Endodermal cell (in vitro differentiated cells): ENCODE measurements at places on chromosomes 16 and 17. TPM values are rescaled to one million over a fixed set of nuclear protein-coding genes. Genes with fewer than 3 reads are reported as not detected.
A peak's percentile ranks its signal among the peaks of the same experiment; 100 is the strongest.

AANAT gene
- total RNA-seq = not detected in 2 replicates

GRCh38 chr17:2075336-2076086 lies 20.6 kb downstream of the HIC1 start:
- DNase-seq = peak; percentile 81

DNA sequence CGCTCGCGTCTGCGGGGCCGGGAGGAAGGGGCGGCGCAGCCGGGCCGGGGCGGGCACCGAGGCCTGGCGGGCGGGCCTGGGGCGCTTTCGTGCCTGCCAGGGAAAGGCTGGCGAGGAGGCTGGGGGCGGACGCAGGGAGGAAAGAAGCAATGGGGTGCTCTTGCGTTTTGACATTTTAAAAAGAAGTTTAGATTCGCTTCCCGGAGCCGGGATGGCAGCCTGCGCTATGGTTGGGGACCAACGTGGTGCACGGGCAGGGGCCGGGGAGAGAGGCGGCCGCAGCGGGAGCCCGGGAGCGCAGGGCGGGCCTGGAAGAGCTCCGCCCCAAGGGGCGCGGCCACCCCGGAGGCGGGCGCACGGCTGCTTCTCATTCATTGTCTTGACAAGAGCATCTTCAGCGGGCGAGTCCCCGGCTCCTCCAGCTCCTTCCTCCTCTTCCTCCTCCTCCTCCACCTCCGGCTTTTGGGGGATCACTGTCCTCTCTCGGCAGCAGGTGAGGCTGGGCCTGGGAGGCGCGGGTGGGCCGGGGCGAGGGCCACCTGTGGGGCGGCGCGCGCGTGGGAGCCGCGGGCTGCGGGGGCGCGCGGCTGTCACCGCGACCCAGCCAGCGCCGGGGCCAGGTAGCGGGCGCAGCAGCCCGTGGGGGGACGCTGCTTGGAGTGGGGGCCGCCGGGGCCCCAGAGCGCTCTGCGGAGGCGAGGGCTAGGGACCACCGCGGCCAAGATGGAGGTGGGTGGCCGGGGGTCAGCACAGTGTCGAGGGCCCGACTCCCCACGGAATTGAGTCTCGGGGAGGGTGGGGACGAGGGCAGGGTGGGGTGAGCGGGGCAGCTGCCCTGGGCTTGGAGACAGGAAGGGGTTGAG lies at the start of gene CORO1A:
TSS of gene CORO1A (plus strand) at position 370 of the 863 bp plus-strand sequence. CDS start 1,608 bp downstream, outside the sequence.
- DNase-seq = peak; percentile 94

GRCh38 chr16:78768226-78768625 lies 668.8 kb downstream of the WWOX start:
- no peak for DNase-seq

- DNase-seq = no peak
Measured at GRCh38 chr17:40073454-40074174, 10.8 kb downstream of the THRA start.

DNA sequence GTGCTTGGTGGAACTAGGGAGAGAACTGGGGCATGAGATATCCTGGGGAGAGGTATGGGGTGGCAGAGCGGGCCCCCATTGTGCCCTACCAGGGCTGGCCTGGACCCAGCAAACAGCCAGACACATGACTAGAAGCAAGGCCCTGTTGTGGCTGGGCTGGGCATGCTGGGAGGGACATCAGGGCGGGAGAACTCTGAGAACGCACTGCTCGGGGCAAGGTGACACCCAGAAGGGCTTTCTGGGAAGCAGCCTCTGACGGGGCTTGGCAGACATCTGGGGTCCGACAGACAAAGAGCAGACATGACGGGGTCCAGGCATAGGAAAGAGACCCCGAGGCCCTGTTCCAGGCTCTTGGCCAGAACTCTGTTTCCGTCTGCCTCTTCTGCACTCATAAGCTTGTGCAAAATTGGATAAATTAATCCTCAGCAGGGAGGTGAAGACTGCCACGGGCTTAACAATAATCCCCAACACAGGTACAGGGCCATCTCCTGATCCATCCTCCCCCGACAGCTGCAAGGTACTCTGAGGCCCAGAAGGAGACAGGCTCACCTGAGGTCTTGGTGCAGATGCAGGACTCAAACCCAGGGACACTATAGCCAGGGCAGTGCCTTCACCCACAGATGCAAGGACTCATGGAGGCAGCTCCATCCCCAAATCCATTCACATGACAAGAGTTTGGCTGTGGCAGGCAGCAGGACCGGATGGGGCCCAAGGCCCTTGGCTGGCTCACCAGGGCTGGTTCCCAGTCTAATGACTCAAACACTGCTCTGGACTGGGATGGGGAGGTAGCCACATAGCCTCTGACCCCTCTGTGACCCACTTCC lies 5.4 kb downstream of the SREBF1 start:
- no peak for DNase-seq

SMPD3 gene
- not detected in 3 replicates for total RNA-seq

DNA sequence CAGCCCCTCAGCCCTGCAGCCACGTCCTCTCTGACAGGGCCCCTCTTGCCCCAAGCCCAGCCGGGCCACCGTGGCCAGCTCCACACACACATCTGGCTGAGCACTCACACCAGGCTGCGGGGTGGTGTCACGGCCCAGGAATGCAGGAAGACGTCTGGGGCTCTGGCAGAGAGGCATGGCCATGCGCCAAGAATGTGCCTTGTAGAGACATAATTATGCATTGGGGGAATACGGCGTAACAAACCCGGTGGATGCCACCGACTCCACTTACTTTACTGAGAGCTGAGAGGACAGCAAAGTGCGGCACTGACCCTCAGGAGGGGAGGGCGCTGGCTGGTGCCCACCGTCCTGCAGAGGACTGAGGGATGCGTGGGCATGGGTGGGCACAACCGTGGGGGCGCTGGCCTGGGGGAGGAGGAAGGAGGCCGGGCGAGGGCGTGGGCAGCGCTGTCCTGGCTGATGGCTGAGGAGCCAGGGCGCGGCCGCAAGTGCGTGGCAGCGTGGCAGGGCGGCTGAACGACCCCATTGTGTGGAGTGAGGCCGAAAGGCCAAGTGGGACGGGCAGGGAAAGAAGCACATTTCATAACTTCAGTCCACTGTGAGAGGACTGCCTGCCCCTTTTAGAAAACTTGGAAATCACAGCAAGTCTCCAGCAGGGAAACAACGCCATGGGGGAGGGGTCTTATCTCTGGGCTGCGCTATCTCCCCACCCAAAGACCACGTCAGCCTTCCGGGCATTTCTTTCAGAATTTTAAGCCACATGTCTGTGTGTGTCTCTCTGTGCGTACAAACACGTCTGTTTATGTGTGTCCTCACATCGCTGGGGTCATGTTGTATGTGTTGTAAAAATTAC lies 30.6 kb downstream of the METRNL start:
- no peak for DNase-seq

DNA sequence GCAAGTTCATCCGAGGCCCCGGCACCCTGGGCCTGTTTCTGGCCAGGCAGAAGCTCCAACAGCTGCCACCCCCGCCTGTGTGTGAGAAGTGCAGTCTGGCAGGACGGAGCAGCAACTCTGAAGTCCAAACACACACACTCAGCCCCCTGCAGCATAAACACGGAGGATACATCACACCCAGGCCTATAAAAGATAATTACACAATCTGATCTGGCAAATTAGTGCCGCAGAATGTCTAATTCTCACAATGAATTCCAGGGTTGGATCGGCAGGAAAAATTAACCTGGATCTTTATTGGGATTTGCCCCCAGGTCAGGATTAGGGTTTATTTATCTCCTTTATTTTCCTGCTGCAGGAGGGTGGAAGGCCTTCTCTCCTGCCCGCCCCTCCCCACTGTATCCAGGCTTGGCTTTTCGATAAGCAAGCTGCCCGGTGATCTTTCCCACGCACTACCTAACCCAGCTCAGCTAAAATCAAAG lies 311.4 kb downstream of the SOX9 start:
- DNase-seq = no peak

DNA sequence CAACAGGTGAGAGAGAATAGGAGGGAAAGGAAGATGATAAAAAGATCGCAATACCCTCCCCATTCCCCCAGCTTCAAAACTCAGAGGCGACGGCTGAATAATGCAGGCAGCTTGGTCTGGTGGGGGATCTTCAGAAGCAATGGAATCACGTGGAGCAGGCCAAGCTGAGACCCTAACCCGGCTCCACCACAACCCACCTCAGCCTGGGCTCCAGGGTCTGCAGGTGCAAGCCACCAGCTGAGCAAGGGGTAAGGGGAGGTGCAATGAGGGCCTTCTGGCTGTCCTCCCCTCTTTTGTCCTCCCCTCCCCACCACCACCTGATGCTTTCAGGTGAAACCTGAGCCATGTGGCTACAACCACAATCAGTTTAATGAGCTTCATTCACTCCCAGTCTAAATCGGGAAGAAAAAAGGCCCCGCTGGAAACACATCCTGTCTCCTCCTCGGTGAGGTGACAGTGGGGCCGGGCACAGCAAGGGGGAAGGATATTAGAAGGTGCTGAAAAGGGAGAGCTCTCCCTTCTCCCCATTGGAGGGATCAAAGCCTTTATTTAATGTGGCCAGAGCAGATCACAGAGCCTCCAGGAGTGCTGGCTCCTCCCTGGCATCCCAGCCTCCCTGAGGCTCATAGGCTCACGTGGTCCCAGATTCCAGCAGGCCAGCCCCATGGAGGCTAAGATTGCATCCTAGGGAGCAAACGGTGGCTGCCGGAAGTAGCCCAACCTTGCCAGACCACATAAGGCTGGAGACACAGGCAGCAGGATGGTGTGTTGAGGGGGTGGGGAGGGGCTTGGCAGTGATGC lies 261.0 kb downstream of the SOX9 start:
- peak; percentile 89 for DNase-seq

DNA sequence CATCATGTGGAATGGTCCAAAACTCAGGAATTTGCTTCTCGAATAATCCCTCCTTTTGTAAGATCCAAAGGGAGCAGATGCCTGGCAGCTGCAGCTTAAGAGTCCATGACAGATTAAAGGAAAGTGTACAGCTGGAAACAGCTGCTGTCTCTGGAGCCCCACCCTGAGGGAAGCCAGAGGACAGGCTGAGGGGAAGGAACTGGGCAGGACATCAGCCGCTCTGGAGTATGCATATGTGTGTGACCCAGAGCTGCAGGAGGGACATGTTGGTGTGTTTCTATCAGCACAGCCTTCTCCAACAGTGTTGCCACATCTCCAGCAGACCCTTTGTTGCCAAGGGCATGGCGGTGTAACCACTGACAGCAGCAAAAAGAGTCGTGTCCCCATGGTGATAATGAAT lies 46.2 kb downstream of the CYB561 start:
- DNase-seq = no peak

DPEP1 gene
- 0.88 and 1.8 TPM in 2 replicates for total RNA-seq

DNA sequence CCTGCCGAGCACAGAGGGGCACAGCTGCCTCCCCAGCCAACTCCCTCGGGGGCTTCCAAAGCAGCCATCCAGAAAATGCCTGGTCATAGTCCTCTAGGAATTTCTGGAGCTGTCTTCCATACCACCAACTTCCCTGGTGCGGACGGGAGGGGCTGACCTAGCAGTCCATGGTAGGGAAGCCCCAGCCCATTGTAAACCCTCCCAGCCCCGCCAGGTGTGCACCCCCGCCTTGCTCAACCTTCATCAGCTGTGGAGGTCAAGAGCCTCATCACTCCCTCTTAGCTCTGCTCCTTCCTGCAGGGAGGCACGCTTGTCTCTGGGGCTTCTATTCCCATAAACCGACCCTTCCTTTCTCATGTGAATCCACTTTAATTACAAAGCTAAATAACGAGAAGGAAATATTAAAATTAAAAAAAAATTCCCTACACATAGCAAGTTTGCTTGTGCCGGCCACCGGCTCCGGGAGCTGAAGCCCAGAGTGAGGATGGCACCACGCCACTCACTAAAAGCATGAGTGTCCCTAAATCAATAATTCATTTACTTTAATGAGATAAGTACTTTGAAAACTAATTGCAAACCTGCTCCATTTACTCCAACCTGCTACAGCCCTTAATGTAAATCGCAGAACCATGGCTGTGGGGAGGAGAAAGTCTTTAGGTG lies 181.4 kb downstream of the ENGASE start:
- no peak for DNase-seq

TLK2 gene
- total RNA-seq = 74.9 to 89.2 TPM (median 86.3 TPM) in 3 replicates

TLCD2 gene
- 0.26 to 0.84 TPM (median 0.74 TPM) in 3 replicates for total RNA-seq
